Glomerular endothelial cell (primary cell): ENCODE measurements at places on chromosomes 11 and 22. TPM values are rescaled to one million over a fixed set of nuclear protein-coding genes. Genes with fewer than 3 reads are reported as not detected.

DNA sequence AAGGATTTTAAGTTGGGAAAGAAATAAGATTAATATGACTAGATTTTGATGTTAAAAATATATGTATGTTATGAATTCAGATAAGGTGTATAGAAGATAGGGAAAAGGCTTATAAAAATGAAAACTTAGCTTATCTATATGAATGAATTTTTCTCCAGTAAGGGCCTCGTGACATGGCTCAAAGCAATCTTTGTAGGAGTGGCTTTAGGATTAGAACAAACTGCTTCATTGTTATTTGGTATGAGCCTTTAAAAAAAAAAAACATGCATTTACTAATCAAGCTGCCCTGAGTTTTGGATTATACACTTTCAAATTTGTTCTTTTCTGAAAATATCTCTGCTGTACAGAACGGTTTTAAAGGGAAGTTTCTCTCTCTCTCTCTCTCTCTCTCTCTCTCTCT is 905.9 kb downstream of the OPCML start:
- DNase-seq, result no peak

DNA sequence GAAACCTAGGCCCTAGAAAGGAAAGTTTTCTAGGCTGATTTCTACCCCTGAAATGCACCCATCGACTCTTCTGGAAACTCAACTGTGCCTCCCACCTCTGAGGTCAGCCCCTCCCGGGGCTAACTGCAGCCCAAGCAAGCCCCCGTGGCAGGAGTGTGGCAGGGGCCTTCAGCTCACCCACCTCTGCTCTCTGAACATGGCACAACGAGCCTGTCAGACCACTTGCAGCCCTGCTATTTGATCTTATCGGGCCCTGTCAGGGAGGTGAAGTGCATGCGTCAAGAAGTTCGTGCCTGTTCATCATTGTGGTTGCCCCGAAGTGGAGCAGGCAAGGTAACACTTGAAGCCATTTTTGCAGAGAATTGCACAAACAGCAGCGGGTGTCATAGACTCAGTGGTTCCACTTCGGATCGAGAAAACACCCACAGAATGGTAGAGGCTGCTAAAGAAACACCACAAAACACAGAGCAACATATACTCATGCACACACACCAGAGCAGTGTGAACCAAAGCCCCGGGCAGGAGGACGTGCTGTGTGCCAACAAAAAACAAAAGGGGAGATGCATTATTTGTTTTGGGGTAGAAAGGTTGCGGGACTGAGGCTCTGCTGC is 262.7 kb downstream of the ETS1 start:
- no peak for DNase-seq

GRCh38 chr11:58629857-58630256 is 7.4 kb downstream of the CNTF start:
- no peak for DNase-seq

- DNase-seq, result peak; percentile 9
Measured at GRCh38 chr11:55942785-55943392, 6.7 kb upstream of the OR5I1 start.

- DNase-seq, result no peak
Measured at GRCh38 chr22:38214302-38215056, 12.7 kb downstream of the MAFF start.

The SMIM35 gene
- total RNA-seq, result 0.12 TPM in 1 of 2 replicates, not detected in the other

GRCh38 chr11:60840470-60841430 is 1.2 kb upstream of the CCDC86 start:
- DNase-seq, result no peak

The SLC6A5 gene
- total RNA-seq, result not detected in 2 replicates

The MPZL3 gene
- total RNA-seq, result 4.1 and 4.7 TPM in 2 replicates

The TMPRSS5 gene
- total RNA-seq, result 0.19 and 1.1 TPM in 2 replicates

GRCh38 chr11:118870396-118871343 is 13.0 kb upstream of the CXCR5 start:
- no peak for DNase-seq

The MUC5AC gene
- total RNA-seq, result not detected in 2 replicates

The VSIG10L2 gene
- not detected in 2 replicates for total RNA-seq

The EHF gene
- not detected in 2 replicates for total RNA-seq

- no peak for DNase-seq
Measured at GRCh38 chr22:24810043-24810749, 4.2 kb downstream of the SGSM1 start.

The KIAA0930 gene
- total RNA-seq, result 54.6 and 63.4 TPM in 2 replicates

- no peak for DNase-seq
Measured at GRCh38 chr11:134576721-134577171, 164.7 kb upstream of the B3GAT1 start.

The RAC2 gene
- 126 and 218 TPM in 2 replicates for total RNA-seq

The SLC25A45 gene
- 2.0 and 3.5 TPM in 2 replicates for total RNA-seq

- DNase-seq, result no peak
Measured at GRCh38 chr11:128925250-128925600, 17.4 kb downstream of the TP53AIP1 start.

The TRIM6 gene
- 1.5 and 5.1 TPM in 2 replicates for total RNA-seq

The TMA7B gene
- not detected in 2 replicates for total RNA-seq
